ENCODE measurements at places on chromosomes 13 and 19. TPM values are rescaled to one million over a fixed set of nuclear protein-coding genes. Genes with fewer than 3 reads are reported as not detected.

DNA sequence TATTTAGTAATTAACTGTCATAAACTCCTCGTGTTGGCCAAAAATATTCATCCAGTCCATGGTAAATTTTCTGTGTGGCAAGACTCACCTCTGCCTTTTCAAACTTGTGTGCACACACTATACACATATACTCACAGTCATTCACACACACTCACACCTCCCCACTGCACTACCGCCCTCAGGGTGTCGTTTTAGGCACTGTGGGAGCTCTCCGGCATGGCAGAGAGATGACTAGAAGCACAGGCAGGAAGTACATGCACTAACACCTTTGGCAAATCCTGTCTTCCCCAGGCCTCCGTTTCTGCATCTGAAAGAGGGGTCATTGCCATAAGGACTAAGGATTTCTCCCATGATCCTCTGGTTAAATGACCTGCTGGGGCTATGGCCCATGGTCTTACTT, 62.6 kb upstream of the FARP1 start:
- ATAC-seq: no peak

GRCh38 chr13:65460136-65460535, 1770.0 kb downstream of the PCDH9 start:
- ATAC-seq: no peak

GRCh38 chr13:73464758-73465616, 406.2 kb downstream of the KLF5 start:
- ATAC-seq: peak; percentile 8

DNA sequence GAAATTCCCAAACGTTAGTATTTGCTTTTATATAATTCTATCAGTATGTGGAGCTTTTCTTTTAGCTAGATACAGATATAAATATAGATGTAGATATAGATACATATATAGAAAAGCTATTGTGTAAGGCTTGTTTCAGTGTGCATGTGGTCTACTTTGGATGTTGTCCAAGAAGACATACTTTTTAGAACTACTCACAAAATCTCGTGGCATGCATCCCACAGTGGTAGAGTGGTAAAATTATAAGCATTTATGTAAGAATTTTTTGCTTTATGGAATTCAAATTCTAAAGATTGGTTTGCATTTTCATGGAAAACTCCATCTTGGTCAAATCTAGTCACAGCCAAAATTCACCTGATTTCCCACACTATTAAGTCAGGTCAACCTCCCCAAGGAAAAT, 880.4 kb downstream of the EFNB2 start:
- ATAC-seq: no peak

GRCh38 chr19:41619018-41619556, 7.8 kb downstream of the CEACAM4 start:
- ATAC-seq: no peak

- ATAC-seq: no peak
These were observed 50.0 kb downstream of the PTPRS start for GRCh38 chr19:5290336-5291262.

GRCh38 chr19:15240515-15240914, 8.3 kb upstream of the EPHX3 start:
- ATAC-seq: no peak

DNA sequence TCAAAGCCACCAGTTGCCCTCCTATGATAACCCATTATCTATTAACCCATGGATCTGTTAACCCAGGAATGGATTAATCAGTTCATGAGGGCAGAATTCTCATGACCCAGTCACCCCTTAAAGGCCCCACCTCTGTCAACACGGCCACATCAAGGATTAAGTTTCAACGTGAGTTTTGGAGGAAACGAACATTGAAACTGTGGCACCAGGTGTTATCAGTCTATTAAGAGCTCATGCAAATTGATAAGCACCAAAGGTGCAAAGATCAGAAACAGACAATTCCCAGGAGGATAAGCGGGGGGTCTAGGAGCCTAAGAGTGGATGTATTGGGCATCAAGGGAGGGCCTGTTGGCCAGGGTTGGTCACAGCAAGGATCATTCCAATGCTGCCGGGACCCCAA, 19.9 kb upstream of the ELAVL1 start:
- no peak for ATAC-seq

GRCh38 chr13:83692800-83693199, 189.5 kb downstream of the SLITRK1 start:
- ATAC-seq: no peak

- ATAC-seq: no peak
These were observed 22.4 kb upstream of the MIER2 start for GRCh38 chr19:366951-367350.

DNA sequence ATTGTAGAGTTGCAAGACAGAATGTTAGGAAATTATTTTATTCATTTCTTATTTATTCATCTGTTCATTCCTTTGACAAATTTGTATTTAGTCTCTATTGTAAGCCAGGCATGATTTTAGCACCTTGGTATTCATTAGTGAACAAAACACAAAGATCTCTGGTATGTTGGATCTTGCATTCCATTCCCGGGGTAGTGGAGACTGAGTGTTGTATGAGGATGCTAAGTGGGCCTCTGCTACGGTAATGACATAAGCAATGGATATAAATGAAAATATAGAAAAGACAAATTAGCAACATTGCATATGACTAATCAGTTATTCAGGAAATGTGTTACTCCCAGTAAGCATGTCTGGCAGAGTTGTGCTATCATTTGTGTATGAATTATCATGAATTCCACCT, 449.3 kb downstream of the PCDH17 start:
- ATAC-seq: no peak

GRCh38 chr19:55473225-55474012, 3.0 kb upstream of the ZNF628 start:
- ATAC-seq: no peak

GRCh38 chr13:52712385-52712784, 27.2 kb downstream of the CNMD start:
- no peak for ATAC-seq

IQCN gene
- total RNA-seq: 1.3 TPM

TEX29 gene
- total RNA-seq: 0.42 TPM

KCNJ14 gene
- total RNA-seq: 0.69 TPM

All from motor neuron (in vitro differentiated cells).